H7 (cell line): ENCODE measurements at places on chromosomes 5 and 9.

DNA sequence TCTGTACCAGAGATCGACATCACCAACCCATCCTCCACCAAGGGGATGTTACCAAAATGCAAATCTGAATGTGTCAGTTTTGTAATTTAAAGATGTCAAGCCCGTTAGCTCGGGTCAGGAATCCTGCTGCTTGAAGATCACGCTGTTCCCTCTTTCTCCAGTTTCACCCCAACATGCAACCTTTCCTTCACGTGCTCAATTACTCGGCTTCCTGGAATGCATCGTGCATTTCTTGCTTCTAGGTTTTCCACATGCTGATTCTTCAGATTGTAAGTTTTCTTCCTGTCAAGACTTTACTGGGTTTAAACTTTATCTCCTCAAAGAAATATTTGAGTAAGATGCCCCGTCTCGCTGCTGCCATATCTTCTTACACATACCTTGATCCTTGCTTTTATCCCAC lies 209.5 kb upstream of the SNX2 start:
- no peak for DNase-seq

DNA sequence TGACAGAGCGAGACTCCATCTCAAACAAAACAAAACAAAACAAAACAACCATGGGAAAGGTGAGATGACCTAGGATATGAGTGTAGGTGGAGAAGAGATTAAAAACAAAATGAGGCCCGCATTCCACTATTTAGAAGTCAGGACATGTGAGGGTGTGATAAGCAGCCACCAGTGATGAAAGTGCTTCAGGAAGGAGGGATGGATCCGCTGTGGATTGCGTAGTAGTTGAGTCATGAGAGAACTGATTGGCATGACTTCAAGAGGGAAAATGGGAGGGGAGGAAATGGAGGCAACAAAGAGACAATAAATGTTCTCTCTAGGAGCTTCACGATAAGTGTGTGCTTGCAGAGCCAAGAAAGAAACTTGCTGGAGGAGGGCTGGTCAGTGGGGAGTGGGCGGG lies 367.6 kb downstream of the ARL15 start:
- DNase-seq: no peak

DNA sequence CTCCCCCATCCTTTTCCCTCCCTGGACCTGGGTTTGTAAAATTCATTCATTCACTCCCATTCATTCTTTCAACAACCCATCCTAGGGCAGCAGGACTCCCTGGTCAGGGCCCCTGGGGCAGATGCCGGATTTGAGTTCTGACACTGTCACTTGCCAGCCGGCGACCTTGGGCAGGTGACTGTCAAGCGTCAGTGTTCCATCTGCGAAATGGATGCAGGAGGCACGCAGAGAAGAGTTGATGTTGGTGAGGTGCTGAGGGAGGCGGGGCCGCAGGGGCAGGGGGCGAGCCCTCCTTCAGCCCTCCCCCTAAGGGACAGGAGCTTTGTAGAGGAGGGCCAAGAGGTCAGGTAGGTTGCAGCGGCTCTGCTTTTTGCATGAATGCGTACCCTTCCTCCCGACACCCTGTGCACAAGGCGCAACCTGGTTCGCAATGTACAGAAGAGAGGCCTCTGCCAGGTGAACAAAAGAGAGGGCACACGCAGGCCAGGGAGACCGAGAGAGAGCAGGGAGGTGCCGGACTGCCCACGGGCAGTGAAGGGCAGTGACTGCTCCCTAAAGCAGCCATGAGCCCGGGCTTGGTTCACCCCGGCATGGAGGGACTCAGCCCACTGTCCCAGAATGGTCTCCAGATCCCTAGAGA lies 128.1 kb downstream of the BARX1 start:
- DNase-seq: peak; percentile 78

GRCh38 chr5:142501890-142502289 lies 177.1 kb upstream of the SPRY4 start:
- no peak for DNase-seq

DNA sequence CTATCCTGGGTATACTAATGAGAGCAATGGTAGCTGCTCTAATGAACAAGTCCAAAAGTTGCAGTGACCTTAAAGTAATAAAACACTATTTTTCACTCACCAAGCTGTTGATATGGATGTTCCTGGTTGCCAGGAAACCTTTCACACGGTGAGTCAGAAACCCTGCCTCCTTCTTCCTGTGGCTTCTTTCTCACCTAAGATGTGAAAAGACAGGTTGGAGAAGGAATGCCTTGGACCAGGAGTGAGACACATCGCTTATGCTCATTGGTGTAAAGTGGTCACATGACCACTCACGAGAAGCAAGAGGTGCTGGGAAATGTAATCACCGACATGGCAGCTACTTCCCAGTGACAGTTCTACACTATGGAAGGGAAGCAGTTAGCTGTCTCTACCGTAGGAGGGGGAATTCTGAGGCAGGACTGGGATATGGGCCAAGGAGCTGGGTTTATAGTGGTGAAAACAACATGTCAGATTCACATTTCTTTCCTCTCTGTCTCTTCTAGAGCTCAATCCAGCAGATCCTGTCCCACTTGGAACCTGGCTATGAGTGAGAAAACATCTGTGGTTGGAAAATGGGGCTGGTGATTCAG lies 320.4 kb upstream of the KLF4 start:
- no peak for DNase-seq

DNA sequence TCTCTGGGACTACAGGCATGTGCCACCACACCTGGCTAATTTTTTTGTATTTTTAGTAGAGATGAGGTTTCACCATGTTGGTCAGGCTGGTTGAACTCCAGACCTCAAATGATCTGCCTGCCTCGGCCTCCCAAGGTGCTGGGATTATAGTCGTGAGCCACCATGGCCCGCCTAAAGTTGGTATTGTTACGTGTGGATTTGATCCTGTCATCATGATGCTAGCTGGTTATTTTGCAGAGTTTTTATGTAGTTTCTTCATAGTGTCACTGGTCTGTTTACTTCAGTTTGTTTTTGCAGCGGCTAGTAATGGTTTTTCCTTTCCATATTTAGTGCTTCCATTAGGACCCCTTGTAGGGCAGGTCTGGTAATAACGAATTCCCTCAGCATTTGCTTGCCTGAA lies 85.9 kb downstream of the CACNA1B start:
- DNase-seq: no peak

DNA sequence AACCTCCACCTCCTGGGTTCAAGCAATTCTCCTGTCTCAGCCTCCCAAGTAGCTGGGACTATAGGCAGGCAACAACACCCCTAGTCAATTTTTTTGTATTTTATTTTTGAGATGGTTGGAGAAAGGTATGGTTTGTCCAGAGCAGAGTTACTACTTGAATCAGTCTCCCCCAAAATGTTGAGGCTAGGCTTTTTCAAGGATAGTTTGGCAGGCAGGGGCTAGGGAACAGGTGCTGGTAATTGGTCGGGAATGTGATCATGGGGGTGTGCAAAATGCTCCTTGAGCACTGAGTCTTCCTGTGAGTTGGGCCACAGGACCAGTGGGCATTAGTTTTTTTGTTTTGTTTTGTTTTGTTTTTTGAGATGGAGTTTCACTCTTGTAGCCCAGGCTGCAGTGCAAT lies 28.3 kb upstream of the PRRC2B start:
- no peak for DNase-seq

GRCh38 chr5:67343835-67344234 lies 147.2 kb upstream of the CD180 start:
- no peak for DNase-seq

GRCh38 chr9:93246526-93246925 lies 62.6 kb downstream of the WNK2 start:
- DNase-seq: no peak
